ENCODE measurements at places on chromosomes 11 and 22. TPM values are rescaled to one million over a fixed set of nuclear protein-coding genes. Genes with fewer than 3 reads are reported as not detected.

DNA sequence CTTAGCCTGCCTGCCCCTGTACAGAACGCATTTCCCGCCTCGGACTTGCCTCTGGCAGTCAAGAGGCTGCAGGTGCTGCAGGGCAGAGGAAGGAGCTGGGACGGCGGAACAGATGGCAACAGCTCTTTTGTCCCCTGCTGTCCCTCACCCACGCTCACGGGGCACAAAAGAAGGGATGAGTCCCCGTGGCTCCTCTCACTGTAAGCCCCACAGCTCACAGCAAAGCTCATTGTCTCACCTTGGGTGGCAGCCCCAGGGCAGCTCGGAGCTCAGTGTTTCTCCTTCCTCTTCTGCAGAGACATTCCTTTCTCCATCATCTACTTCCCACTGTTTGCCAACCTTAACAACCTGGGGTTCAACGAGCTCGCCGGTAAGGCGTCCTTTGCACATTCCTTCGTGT lies 24.3 kb downstream of the SLC25A18 start:
- H3K27me3 ChIP-seq = no peaks in the 10 kb centered on the region
- H3K4me1 ChIP-seq = no peaks in the 10 kb centered on the region
- peaks cover 10% of the 10 kb centered on the region for H3K36me3 ChIP-seq
- H3K4me3 ChIP-seq = no peak overlapping the region
- no peak overlapping the region for H3K27ac ChIP-seq

DNA sequence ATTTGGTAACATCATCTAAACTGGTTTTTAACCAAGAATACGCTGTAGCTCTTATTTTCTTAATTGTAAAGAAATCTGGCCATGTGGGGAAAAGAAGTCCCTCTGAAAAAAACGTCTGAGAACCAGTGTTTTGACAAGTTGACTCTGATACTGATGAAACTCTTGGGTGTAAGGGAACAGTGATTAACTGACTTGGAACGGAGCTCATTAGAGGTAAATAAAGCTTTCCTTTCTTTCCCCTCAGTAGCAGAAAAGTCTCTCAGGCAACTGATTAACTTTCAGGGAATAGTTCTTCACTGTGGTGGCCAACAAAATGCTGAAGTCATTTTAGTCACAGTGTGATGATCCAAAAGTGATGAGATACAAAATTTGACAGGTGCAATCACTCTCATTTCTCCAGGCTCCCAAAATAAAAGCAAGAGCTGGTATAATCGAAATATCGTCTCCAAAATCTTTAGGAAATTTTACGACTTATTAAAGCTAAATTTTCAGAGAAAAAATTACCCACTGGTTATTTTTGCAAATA lies 52.3 kb downstream of the SLC36A4 start:
- no peaks in the 10 kb centered on the region for H3K27me3 ChIP-seq

GRCh38 chr11:612201-612960 lies 3.4 kb downstream of the IRF7 start:
- DNase-seq = no peak
- peak overlapping the region; percentile 13 for H3K27ac ChIP-seq
- H3K36me3 ChIP-seq = peaks cover 9% of the 10 kb centered on the region
- no peaks in the 10 kb centered on the region for H3K27me3 ChIP-seq
- H3K4me1 ChIP-seq = peaks cover 20% of the 10 kb centered on the region

- DNase-seq = peak; percentile 44
- no peak overlapping the region for H3K27ac ChIP-seq
These were observed 42.1 kb upstream of the GNB1L start for GRCh38 chr22:19896665-19897355.

- no peak overlapping the region for H3K4me3 ChIP-seq
- H3K27ac ChIP-seq = no peak overlapping the region
- H3K36me3 ChIP-seq = peaks cover 4% of the 10 kb centered on the region
- peaks cover 39% of the 10 kb centered on the region for H3K27me3 ChIP-seq
- no peak for DNase-seq
These were observed 88.3 kb upstream of the CRTAM start for GRCh38 chr11:122750049-122750448.

DNA sequence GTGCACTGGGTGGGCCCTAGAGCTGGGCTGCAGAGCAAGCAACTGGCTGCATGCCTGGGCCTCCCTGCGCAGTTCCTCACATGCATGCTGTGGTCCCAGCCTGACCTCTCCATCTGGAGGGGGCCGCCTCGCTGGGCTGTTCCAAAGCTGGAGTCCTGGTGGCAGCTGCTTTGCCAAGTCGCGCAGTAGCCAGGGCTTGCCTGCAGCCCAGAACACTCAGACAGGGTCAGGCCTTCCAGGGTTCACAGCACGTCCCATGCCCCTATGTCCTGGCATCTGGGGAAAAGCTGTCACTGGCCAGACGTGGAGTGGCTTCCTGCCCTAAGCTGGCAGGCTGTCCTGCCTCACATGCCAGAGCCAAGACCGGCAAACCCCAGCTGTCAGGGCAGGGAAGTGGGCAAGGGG lies 16.5 kb upstream of the CDC42EP2 start:
- no peaks in the 10 kb centered on the region for H3K27me3 ChIP-seq
- H3K4me1 ChIP-seq = no peaks in the 10 kb centered on the region
- DNase-seq = no peak

DNA sequence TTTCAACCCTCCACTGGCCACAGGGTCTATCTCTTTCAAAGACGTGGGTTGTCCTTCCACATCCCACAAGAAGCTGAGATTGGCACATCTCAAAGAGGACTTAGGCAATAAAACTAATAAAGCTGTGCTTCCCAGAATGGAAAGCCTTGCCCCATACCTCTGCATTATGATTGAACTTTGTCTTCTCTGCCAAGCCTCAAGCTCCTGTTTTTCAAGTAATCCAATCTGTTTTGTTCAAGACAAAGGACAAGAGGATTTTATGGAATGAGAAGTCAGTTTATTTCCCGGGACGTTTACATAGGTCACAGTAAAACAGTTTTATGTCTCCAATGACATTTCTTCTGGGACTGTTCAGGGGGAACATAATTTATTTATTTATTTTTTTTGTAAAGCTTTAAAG lies 108.4 kb downstream of the GALNT18 start:
- no peak overlapping the region for H3K27ac ChIP-seq
- no peak for DNase-seq
- no peaks in the 10 kb centered on the region for H3K36me3 ChIP-seq

- no peak overlapping the region for H3K4me3 ChIP-seq
- H3K27me3 ChIP-seq = no peaks in the 10 kb centered on the region
- DNase-seq = no peak
- peaks cover 2% of the 10 kb centered on the region for H3K36me3 ChIP-seq
- peaks cover 7% of the 10 kb centered on the region for H3K4me1 ChIP-seq
- no peak overlapping the region for H3K27ac ChIP-seq
These were observed 121.1 kb downstream of the KCNC1 start for GRCh38 chr11:17855531-17856290.

Gene CCDC15
- total RNA-seq = 9.1 TPM

Gene UQCC3
- total RNA-seq = 7.1 TPM

Gene FGF19
- 0.10 TPM for total RNA-seq

Gene PANX3
- total RNA-seq = not detected

DNA sequence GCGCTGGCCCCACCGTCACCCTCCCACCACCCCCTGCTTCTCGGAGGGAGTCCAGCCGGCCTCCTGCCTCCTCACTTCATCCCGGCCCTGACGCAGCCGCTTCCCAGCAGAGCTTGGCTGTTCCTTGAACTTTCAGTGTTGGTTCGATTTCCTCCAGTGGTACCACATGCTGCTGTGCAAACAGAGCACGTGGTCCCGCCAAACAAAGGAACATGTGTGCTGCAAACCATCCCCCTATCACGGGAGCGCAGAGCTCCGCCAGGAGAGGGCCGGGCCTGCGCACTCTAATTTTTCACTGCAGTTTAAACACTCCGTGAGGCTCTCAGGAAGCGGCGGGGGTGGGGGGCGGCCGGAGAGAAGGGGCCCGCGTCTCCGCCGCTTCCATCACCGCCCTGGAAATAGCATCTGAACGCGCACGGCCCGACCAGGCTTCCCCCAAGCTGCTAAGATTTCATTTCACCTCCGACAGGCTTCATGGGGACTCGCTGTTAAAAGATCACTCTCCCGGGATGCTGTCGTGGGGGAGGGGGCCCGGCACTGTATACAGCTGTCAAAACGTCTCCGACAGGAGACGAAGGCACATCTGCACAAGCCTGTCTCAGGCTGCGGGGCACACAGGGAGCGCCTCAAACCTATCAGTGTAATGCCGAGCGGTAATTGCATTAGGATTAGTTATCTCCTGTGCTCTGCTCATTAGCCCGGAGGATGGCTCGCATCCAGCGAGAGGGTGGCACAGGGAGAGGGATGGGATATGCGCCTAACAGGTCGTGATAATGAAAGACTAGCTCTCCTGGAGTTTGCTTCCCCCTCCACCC lies 269.9 kb upstream of the SORL1-AS1 start:
- peaks cover 7% of the 10 kb centered on the region for H3K4me1 ChIP-seq
- H3K27ac ChIP-seq = no peak overlapping the region
- H3K27me3 ChIP-seq = peaks cover 37% of the 10 kb centered on the region
- H3K4me3 ChIP-seq = peak overlapping the region; percentile 49
- no peak for DNase-seq
- H3K36me3 ChIP-seq = peaks cover 5% of the 10 kb centered on the region

- H3K27ac ChIP-seq = no peak overlapping the region
- peaks cover 23% of the 10 kb centered on the region for H3K27me3 ChIP-seq
- DNase-seq = peak; percentile 7
- no peak overlapping the region for H3K4me3 ChIP-seq
These were observed 10.0 kb upstream of the MMP1 start for GRCh38 chr11:102807921-102808320.

- no peaks in the 10 kb centered on the region for H3K4me1 ChIP-seq
- no peak for DNase-seq
- no peak overlapping the region for H3K4me3 ChIP-seq
- no peaks in the 10 kb centered on the region for H3K36me3 ChIP-seq
- no peaks in the 10 kb centered on the region for H3K27me3 ChIP-seq
These were observed 59.7 kb downstream of the MICAL3 start for GRCh38 chr22:17964643-17965042.

Gene DSCAML1
- 2.5 TPM for total RNA-seq

Data from activated T-cell treated with anti-CD3 and anti-CD28 coated beads, Interleukin-2, amount 50 U/mL, for 72 hours (primary cell).